ENCODE measurements at places on chromosomes 4 and X.
A peak's percentile ranks its signal among the peaks of the same experiment; 100 is the strongest.

DNA sequence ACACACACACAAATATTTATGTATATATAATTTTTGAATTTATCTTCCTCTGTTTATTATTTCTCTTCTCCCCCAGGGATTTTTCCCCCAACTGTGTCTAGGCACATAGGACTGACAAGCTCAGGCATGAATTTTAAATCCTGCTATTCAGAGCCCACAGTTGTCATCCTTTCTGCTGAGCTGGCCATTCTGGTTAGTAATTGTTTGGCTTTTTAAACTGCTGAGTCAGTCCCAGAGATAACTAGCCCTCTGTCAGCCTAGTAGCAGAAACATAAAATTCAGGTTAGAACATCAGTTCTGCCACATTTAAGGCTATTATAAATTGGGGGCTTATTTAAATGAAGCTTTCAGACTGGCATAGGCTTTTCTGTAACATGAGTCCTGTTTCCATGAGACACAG is 151.7 kb upstream of the MAOA start:
- DNase-seq: peak; percentile 26

DNA sequence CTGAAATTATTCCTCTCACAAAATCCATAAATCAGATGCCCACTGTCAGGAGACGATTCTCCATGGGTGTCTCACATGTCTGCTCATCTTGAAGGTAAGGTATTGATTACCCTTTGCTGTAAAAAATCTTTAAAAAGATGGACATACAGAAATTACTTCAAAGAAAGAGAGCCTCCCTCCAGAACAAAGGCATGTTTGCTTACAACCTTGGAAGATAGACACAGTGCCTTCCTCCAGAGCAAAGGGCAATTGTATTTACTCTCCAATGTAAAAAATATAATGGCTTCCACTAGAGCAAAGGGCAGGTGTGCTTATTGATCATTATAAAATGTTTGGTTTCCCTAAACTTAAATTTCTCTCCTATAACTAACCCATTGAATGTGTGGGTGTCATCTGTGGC is 616.2 kb downstream of the ANKRD50 start:
- no peak for DNase-seq

DNA sequence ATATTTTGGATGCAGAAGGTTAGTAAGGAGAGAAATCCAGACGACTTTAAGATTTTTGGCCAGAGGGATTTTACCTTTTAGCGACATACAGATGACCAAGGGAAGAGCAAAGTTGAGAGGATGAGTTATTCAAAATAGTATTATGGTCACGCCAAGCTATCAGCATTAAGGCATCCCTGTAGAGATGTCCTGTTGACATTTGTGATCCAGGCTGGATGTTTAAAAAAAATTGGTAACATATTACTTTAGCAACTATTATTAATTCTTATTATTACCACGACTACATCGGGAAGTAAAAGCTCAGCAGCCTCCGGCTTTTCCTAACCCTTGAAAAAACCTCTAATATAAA is 562 bp upstream of the OSTC start:
- no peak for DNase-seq

DNA sequence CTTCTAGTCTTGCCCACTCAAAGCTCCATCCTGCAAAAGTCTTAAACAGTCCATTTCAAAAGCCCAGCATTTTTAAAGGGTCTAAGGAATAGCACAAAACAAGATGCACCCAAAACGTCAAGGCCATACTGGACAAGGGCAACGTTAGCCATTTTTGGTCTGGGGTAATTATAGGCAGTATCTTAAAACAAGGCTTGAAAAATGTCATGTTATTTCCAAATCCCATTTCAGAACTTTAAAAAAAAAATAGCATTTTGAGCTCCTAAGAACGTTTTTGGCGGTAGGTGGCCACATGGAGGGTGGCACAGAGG is 584 bp upstream of the TMEM165 start:
- DNase-seq: no peak

DNA sequence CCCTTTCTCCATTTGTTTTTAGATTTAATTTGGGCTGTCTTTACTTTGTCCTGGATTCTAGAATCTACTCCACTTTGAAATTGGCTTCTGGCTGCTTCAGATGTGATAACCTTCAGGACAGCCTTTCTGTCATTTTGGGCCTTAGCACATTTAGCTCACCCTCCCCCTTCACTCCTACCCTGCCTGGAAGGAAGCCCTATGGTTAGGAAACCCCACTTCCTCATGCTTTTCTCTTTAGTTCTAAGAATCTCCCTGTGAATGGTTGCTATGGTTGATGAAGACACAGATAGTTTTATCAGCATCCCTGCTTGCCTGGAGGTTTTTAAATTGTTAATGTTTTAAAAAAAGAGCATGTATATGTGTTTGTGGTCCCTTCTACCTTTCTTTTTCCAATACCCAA is 100.7 kb upstream of the PTPN13 start:
- DNase-seq: no peak

DNA sequence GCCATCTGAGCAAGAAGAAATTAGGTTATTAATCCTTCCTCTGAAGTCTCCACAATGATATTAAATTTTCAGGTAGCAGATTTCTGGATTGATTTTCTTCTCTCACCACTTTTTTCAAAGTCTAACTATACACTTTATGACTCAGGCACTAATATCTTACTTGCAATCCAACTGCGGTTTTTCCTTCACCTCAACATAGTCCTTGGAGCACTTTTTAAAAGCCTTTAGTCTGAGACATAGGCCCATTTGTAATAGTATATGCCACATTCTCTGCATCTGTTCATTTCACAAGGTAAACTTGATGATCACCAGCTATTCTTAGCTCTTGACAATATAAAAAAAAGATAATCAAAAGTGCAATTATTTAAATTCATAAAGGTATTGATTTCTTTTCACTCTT is 55.9 kb upstream of the EDNRA start:
- no peak for DNase-seq

GRCh38 chr4:110134269-110134869 is 64.0 kb downstream of the ELOVL6 start:
- no peak for DNase-seq

Measured in mammary epithelial cell (primary cell).